ENCODE measurements at places on chromosomes 7 and 10.

DNA sequence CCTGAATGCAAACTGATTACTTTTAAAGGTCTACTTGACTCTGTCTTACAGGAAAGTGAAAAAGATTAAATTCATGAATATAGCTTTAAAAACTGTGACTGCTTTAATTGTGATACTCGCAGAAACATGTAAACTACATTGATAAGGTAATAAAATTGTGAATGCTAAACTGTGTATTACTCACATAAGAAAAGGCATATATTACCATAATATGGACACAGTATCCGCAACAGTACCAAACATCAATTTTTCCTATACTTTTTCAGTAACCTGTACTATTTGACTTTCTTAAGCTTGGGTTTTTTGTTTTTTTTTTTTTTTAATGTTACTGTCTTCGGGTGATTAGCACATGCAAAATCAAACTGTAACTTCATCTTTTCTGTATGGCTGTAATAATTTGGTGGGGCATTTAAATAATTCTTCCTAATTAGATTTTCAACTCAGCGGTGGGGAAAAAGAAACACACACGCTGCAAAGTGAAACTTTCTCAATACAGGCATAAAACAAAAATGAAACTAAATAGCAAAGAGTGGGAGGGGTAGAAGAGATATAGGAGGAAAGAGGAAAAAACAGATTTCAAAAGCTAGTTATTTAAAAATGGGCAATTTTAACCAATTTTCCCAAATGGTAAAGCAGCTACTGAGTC, 23.2 kb downstream of the NT5C3A start:
- no peak for DNase-seq

- no peak for DNase-seq
Observed at GRCh38 chr10:131264110-131264788, 47.3 kb downstream of the TCERG1L start.

- DNase-seq = no peak
Observed at GRCh38 chr7:106655703-106656498, 5.1 kb downstream of the CCDC71L start.

DNA sequence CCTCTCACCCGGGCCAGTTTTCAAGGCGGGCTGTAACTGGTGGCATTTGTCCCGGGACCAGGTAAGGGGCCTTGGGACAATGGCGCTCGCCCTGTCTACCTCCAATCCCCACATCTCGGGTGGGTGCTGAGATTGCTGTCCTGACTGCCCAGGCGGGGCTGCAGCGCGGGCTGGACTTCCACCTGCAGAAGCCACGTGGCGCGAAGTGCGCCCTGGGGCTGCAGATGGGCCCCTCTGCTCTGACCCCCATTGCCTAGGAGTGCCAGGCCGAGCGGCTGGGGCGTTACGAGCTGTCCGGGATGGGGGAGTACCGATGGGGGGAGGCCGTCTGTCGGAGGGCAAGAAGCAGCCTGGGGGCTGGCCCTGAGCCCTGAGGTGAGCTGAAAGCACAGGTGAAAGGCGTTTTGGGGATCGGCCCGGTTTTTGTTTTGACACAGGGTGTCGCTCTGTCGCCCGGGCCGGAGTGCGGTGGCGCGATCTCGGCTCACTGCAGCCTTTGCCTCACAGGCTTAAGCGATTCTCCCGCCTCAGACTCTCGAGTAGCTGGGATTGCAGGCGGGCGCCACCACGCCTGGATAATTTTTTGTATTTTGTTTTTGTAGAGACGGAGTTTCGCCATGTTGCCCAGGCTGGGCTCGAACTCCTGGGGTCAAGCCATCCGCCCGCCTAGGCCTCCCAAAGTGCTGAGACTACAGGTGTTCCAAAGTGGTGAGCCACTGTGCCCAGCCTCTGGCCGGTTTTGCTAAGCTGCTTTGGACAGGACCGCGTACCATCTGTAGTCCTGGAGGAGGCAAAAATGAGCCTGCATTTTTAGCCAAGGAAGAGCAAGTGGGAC, at the start of gene SFXN2:
TSS of gene SFXN2 (plus strand) at position 16 of the 835 bp plus-strand sequence. CDS start 12,001 bp downstream, outside the sequence.
- no peak for DNase-seq

DNA sequence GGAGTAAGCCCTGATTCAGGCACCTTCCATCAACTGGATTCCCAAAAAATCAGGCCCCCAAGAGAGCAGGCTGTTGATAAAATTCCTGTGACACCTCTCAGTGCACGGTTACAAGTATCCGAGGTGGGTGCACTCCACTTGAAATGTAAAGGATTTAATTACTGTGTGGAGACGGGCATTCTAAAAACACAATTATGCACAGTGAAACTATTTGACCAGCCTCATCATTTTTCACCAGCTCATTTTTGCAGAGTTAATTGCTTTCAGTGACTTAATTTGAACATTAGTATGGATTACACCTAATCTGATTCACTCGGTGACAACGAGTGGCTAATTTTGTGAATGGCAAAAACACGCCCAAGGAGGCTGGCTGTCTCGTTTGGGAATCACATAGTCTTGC, 2.3 kb downstream of the FOXL3 start:
- no peak for DNase-seq

GRCh38 chr10:86244297-86245014, 122.1 kb downstream of the GRID1 start:
- DNase-seq = no peak
